ENCODE measurements at places on chromosomes 6 and 20. TPM values are rescaled to one million over a fixed set of nuclear protein-coding genes. Genes with fewer than 3 reads are reported as not detected.

The CALHM4 gene
- not detected for total RNA-seq

The ZC2HC1B gene
- total RNA-seq: not detected

The DEFB132 gene
- total RNA-seq: not detected

The ARFGAP1 gene
- 80.1 TPM for total RNA-seq

The JARID2 gene
- total RNA-seq: 28.4 TPM

The HLA-DRA gene
- 204 TPM for total RNA-seq

The MCHR2 gene
- not detected for total RNA-seq

The TMC2 gene
- not detected for total RNA-seq

The AKAP12 gene
- total RNA-seq: 1.1 TPM

The SLC22A16 gene
- total RNA-seq: not detected

The TRAPPC3L gene
- not detected for total RNA-seq

The SPINT3 gene
- not detected for total RNA-seq

The ESR1 gene
- 1.2 TPM for total RNA-seq

The VNN1 gene
- total RNA-seq: not detected
